ENCODE measurements at places on chromosomes 7 and 10.

DNA sequence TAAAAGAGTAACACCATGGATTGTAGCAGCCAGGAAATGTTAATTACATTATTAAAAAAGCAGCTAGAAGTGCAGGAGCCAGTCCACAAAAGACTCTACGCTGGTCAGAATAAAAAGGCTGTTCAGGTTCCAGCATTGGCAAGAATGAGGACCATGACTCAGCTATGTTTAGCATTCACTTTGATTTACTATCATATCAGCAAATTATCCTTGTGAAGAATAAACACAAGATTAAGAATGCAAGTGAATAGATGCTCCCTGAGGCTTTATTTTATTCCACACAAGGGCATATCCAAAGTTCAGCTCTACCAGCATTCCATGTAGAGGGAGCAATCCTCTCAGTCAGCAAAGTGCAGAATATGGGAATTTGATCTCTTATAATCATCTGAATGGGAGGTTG, 13.6 kb downstream of the DGKB start:
- DNase-seq = no peak

GRCh38 chr7:30930621-30931020, 19.0 kb downstream of the AQP1 start:
- no peak for DNase-seq

- DNase-seq = no peak
Measured at GRCh38 chr7:38545977-38546376, 85.2 kb downstream of the AMPH start.

GRCh38 chr7:1130021-1130990, 29.7 kb downstream of the ZFAND2A start:
- no peak for DNase-seq

DNA sequence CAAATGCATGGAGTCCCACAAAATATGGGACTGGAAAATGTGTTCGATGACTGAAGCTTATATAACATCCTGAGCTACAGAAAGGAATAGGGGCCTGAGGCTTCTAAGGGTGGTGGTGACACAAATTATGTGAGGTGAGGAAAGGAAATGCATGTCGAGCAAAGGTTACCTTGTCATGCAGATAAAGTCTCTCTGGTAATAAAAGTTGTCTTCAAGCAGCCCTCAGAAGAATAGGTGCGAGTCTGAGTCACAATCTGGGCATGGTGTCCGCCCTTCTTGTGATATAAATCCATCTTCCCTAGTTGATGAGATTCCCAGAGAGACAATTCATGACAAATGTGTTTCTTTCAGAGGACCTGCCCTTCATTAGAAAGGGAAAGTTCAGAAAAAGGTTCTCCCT, 985.2 kb upstream of the C7orf33 start:
- DNase-seq = no peak

- DNase-seq = no peak
Measured at GRCh38 chr7:32248522-32248921, 178.3 kb upstream of the PDE1C start.

- no peak for DNase-seq
Measured at GRCh38 chr10:102004376-102004775, 51.6 kb downstream of the ARMH3 start.

- DNase-seq = no peak
Measured at GRCh38 chr7:54260941-54261371, 281.2 kb upstream of the VSTM2A start.

DNA sequence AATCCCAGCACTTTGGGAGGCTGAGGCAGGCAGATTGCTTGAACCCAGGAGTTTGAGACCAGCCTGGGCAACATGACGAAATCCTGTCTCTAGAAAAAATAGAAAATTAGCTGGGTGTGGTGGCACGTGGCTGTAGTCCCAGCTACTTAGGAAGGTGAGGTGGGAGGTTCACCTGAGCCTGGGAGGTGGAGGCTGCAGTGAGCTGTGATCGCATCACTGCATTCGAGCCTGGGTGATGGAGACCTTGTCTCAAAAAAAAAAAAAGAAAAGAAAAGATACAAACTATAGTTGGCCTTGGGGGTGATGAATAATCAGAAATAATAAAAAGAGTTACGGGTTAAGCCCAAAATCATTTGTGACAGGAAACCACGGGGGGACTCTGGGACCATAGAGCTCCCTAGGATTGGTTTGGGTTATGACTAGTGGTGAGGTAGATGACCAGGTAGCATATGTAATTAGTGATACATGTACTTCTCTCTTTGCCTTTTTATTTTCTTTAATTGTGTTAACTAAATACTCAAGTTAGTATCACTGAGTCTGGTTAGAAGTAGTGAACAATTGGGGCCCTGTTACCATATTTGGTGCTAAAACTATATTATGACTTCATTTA, 10.4 kb upstream of the ASCC1 start:
- no peak for DNase-seq

DNA sequence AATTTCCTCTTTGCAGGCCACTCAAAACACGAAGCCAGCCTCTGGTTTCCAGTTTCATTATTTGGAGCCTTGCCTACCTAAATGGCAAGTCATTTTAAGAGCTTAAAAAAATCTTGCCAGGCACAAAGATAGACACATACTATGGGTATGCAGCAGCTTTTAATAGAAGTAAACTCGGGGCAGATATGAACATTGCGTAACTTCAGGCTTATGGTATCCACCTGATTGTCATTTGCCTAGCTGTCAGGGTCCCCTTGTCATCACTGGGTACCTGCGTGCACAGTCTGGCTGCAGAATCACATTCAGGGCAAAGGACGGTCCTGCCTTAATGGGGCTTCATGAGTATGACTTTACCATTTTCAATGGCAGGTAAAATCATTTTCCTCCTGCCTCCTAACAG, 466.1 kb upstream of the NRP1 start:
- DNase-seq = no peak

GRCh38 chr7:131733604-131734003, 177.2 kb upstream of the PODXL start:
- DNase-seq = no peak

DNA sequence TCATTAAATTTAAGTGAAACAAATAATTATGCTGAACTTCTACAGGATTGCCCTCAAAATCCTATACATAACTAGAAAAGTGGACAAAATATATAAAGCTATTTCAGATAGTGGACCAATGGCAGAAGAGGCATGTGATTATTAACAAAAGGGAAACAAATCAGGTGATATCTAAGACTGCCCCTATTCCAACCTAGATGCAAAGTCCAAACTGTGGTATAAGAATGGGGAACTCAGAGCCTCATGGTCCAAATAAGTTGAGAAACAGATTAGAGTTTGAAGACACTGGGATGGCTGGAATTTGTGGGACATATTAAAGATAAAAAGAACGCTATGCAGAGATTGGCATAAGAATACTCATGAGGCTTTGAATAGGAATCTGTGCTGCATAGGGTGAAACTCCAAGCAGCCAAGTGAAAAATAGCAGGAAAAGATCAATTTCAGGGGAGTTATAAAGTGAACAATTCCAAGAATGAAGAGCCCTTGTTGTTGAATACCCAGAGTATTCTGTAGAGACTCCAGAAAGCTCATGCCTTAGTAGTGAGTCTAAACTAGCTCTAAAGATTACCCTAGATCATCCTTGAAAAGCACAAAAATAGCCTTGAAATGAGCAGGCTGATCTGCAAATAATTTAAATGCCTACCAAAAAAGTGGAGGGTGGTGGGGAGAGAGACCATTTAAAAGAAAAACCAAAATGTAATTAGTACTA, 152.4 kb downstream of the IMMP2L start:
- no peak for DNase-seq

Measured in Daoy (cell line).